NCI-H187 (cell line): ENCODE measurements at places on chromosomes 5 and 9.

DNA sequence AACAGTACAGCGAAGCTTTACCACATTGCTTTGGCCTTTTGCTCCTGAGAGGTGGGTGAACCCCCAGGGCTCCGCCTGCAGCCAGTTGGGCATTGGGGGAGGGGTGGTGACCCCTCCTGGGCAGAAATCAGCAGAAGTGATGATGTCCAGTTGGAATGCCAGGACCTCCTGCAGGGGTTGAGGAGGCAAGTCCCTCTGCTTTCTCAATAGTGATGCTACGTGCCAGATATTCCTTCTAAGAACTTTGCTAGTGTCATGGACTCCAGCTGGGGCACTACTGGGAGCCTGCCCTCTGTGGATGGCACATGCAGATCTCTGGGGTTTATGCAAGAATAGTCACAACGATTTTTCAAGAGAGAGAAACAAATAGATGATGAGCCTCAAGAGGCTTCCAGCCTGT is 95.6 kb downstream of the NDFIP1 start:
- no peak for DNase-seq

- no peak for DNase-seq
These were observed 20.4 kb upstream of the TRIM52 start for GRCh38 chr5:181281077-181281983.

DNA sequence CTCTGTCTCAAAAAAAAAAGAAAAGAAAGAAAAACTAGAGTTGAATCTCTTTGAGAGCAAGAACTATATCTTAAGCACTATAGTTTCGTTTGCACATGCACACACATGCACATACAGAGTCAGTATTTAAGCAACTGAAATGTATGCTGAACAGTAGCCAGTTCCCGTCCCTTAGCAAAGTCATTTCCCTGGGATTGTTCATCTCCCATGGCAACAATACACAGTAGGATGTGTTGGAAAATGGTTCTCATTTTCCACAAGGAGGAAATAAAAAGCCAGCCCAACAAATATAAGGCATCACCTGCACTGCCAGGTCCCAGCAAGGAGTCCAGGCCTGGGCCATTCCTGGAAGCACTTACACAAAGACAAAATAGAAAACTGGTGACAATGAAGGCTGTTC is 4.2 kb upstream of the ZNF346 start:
- DNase-seq = no peak

DNA sequence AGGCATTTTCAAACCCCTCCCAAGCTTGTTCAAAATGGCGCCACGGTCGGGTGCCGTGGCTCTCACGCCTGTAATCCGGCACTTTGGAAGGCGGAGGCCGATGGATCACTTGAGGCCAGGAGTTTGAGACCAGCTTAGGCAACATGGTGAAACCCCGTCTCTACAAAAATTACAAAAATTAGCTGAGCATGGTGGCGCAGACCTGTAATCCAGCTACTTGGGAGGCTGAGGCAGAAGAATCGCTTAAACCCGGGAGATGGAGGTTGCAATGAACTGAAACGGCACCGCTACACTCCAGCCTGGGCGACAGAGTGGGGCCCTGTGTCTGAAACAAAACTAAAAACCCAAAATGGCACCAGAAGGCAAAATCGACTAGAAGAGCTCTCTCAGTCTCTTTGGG is 142.0 kb downstream of the MTX3 start:
- DNase-seq = no peak

DNA sequence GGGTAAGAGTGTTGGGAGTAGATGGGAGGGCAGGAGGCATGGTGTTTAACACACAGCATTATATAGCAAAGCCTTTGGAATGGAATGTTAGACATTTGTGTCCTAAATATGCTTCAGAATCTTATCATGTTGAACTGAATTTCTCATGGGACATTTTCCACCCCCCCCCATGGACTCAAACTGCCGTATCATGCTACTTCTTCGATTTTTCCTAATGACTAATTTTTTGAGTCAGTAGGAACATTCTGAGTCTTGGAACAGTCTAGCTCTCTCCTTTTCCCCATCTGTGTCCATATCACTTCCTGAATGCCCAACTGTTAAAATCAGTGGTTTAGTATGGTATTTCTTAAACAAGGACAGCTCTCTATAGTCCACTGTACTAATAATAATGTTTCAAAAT is 380.6 kb downstream of the TLE4 start:
- DNase-seq = no peak

DNA sequence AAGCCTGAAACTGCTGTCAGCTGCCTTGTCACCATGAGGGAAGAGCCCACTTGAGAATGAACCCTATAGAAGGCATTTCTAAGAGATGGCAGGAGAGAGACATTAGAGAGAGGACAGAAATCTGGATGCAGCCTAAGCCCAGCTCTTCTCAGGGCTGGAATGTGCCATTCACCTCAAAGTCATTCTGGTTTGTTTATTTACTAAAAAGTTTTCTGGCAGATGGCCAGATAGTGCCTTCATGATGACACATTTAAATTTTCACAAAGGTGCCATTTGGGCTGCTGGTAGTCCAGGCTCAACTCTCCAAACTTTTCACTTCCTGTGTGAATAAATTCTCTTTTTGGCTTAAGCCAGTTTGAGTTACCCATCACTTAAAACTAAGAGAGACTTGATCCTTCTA is 144.6 kb upstream of the ZNF366 start:
- DNase-seq = no peak

GRCh38 chr9:70607329-70607728 is 192.9 kb upstream of the KLF9 start:
- no peak for DNase-seq
